IMR-90 (cell line): ENCODE measurements at places on chromosomes 4 and X. TPM values are rescaled to one million over a fixed set of nuclear protein-coding genes. Genes with fewer than 3 reads are reported as not detected.

Gene AVPR2
- total RNA-seq, result not detected in 2 replicates

- DNase-seq, result peak; percentile 93
Measured at GRCh38 chrX:136880452-136881013, at the start of gene RBMX. RBMX (minus strand) TSS chrX:136880725; CDS start chrX:136879427, 1,298 bp downstream.

- no peak for DNase-seq
Measured at GRCh38 chr4:27206009-27206408, 345.4 kb downstream of the STIM2 start.

DNA sequence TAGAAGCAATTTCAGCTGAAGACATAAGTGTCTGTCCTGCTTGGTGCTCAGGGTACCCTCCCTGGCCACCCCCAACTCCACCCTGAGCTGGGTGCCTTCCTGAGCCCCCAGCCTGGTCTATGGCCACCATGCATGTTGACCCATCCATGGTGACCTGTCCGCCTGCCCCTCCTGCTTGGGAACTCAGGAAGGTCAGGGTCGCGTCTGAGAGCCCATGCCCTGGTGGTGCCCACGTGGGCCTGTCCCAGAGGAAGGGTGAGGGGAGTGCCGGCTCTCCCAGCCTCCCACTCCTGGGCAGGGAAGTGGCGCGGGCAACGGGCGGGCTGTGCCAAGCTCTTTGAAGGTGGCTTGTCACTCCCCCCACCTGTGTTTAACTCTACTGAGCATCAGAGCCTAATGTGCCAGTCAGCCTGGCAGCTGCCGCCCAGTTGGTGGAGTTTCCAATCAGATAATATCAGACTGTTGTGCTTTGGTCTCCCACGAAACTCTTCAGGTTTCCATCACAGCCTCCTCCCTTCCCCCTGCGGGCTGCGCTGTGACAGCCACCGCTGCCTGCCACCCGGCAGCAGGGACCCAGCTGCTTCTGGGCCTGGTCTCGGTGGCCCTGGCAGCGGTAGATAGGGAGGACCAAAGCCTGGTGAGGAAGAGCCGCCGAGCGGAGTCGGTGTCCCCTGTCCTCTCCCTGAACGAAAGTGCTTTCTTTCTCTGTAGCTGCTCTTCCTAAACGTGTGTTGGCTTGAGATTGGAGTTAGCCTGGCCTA is 4.8 kb downstream of the SH3BP2 start:
- DNase-seq, result no peak

DNA sequence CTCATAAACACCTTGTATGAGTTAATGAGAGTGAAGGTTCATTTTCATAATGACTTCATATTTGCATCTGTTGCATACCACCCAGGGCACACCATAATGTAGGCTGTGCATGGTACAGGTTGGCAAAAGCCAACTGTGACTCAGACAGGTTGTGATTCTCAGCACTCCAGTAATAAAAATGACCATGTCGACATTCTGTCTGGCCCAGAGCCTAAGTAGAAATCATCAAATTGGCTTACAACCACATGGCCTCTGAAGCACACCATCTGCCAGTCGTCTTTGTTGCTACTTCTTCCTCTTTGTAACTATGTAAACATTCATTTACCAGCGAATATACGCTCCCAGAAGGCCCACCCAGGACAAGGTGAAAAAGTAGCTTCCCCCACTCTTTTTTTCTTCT is 459.5 kb downstream of the GASK1B start:
- DNase-seq, result no peak

Gene REELD1
- not detected in 2 replicates for total RNA-seq

Gene HADH
- 6.7 and 6.8 TPM in 2 replicates for total RNA-seq

- no peak for DNase-seq
Measured at GRCh38 chr4:143127621-143128020, 57.1 kb upstream of the USP38 start.

Gene TMEM156
- total RNA-seq, result 0.54 and 0.83 TPM in 2 replicates

- no peak for DNase-seq
Measured at GRCh38 chr4:92091335-92091734, 212.4 kb upstream of the GRID2 start.

Gene MAGEA4
- not detected in 2 replicates for total RNA-seq

DNA sequence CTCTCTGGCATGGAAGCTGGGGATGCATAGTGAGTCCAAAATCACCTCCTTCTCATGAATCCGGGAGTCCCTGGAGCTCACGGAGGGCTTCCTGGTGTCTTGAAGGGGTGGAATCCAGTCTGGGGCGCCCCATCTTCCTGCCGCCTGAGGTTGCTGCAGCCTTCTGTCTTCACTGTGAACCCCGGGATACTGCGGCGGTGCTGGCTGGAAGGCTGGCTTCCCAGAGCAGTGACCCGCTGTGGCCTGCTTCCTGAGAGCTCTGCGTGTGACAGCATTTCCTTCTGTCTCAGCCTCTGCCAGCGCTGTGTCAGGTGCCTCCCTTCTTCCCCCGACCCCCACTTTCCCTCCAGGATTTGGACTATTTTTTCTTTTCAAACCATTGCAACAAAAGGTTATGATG is 98.8 kb upstream of the STOX2 start:
- no peak for DNase-seq

GRCh38 chr4:145177906-145178538 is 2.4 kb downstream of the OTUD4 start:
- DNase-seq, result peak; percentile 45

GRCh38 chrX:24173115-24173847 is 23.8 kb downstream of the ZFX start:
- DNase-seq, result no peak

Gene TMEM192
- 11.1 and 17.2 TPM in 2 replicates for total RNA-seq
